Esophagus muscularis mucosa (tissue), 4 donors: ENCODE measurements at places on chromosomes 7 and 10. TPM values are rescaled to one million over a fixed set of nuclear protein-coding genes. Genes with fewer than 3 reads are reported as not detected.

Gene TRIM56
- total RNA-seq = 16.2 TPM

Gene NACAD
- 14.1 TPM for total RNA-seq

DNA sequence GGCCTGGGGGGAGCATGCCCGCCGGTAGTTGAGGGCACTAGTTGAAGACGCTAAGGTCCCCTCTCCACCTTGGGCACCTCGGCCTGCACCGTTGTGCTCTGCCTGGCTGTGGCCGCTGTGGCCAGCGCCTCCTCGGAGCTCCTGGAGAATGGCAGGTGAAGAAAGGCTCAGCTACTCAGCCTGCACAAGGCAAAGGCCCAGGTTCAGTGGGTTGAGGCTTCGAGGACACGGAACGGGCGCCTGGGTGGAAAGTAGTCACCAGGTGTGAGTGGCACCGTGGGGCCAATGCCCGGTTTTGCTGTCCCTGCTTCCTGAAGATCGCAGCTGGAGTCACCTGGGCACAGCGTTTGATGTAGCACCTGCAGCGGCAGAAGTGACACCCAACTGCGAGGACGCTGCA, 12.4 kb upstream of the ZNF716 start:
- no peak for DNase-seq

- DNase-seq = no peak
Measured at GRCh38 chr10:30185916-30186315, 126.5 kb upstream of the JCAD start.

GRCh38 chr7:13050703-13051102, 363.3 kb downstream of the ARL4A start:
- no peak for DNase-seq
